ENCODE measurements at places on chromosomes 2 and 18.

DNA sequence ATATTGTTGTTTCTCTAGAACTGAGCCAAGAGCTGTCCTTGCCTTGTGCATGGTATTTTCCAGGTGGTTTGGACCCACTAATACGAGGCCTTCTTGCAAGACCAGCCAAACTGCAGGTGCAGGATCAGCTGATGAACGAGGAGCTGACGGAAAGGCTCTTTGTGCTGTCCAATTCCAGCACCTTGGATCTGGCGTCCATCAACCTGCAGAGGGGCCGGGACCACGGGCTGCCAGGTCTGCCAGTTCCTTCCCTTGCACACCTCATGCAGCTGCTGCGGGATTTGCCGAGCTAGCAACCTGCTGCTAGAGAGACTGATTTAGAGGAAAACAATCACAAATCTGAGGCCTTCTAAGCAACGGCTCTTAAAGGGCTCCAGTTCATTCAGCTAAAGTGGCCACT is 74.5 kb downstream of the TPO start:
- DNase-seq, result no peak

DNA sequence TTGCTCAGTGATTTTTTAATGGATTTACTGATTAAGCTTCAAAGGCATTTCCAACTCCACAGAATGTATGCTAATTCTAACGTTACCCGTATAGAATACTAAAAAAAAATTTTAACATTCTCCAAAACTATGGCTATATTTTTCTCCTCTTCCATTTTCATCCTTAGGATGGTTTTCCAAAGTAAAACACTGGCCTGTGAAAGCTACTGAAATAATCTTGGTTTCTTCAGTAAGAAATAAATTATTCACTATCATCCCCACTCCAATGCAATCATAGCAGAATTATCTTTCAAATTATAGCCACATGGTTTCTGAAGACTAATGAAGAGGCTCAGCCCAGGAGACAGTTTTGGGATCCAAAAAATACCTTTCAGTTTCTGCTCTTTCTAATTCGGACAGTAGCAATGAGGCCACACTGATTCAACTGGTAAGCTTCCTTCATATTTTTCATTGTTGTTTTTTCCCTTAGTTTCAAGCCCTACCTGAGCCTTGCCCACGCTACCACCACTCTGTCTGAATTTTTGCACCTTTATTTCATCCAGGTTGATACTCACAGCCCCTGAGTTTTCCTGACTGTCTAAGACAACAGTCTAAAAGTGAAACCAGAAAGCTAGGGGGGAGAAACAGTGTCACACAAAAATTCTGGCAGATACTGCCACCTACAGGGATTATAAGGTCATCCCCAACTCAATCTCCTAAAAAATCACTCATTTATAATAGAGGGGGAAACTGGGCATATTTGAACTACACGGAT is 887.9 kb downstream of the NRXN1 start:
- no peak for DNase-seq

- no peak for DNase-seq
Observed at GRCh38 chr2:199315299-199316179, 142.2 kb downstream of the SATB2 start.

DNA sequence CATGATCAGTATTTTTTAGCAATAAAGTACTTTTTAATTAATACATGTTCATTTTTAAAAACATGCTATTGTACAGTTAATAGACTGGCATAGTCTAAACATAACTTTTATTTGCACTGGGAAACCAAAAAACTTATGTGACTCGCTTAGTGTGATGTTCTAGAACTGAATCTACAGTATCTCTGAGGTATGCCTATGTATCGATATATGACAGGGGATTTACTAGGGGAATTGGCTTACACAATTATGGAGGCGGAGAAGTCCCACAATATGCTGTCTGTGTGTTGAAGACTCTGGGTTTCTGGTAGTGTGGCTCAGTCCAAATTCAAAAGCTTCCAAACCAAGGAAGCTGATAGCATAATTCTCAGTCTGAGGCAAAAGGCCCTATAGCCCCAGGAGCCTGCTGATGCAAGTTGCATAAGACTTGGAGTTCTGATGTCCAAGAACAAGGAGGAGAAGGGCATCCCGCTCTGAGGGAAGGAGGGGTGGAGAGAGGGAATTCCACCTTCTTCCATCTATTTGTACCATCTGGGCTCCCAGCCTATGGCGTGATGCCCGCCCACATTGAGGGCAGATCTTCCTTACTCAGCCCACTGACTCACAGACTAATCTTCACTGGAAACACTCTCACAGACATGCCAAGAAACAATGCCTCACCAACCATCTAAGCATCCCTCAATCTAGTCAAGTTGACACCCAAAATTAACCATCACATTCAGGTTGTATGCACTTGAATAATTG is 27.5 kb downstream of the ZNF638 start:
- peak; percentile 12 for DNase-seq

DNA sequence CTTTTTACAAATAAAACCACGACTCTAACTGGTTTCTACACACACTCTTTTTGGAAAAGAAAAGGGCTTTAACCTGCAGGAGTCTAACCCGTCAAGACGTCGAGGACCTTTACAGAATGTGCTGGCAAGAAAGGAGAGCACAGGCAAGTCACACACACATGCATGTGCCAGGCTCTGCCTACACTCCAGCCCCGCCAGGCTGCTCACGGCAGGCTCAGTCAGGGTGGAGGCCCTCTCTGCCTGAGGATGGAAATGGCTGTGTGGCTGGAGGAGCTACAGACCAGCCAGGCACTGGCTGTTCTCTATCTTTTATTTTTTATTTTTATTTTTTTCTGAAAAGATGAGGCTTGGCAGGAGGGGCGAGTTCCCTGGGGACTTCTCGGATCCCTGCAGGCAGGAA is 10.2 kb downstream of the SIX3 start:
- DNase-seq, result no peak
